Large intestine (tissue), 12 donors: ENCODE measurements at places on chromosomes 7 and 10.
A peak's percentile ranks its signal among the peaks of the same experiment; 100 is the strongest.

DNA sequence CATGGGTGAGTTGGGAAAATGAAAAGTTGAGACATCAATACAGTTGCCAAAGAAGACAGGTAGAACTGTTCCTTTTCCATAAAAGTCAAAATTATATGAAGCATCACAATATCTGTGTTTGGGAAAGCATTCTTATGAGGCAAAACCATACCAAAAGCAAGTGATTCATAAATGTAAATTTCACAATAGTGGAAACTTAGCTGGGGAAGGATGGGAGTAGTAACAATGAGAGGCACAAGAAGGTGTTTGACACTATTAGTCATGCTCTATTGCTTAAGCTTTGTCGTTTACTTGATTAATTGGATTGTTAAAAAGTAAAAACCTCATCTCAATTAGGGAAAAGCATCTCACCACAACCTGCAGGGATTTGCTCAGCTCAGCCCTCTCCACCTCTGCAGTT, 240.2 kb downstream of the C7orf25 start:
- DNase-seq, result no peak

DNA sequence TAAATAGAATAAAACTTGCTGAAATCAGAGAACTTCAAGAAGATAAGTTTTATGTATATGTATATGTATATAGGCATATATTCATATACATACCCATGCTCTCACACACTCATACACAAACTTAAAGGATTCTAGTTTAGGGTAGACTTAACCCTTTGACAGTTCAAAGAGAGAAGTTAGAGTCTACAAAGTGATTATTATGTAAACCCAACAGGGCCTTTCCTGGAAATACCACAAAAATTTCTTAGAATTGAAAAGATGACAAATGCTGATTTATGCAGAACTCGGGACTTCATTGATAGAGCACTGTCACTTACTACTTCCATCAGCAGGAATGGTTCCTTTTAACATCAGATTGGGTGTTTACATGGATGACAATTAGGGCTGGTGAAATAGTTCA, 763.5 kb downstream of the AUTS2 start:
- DNase-seq, result no peak

DNA sequence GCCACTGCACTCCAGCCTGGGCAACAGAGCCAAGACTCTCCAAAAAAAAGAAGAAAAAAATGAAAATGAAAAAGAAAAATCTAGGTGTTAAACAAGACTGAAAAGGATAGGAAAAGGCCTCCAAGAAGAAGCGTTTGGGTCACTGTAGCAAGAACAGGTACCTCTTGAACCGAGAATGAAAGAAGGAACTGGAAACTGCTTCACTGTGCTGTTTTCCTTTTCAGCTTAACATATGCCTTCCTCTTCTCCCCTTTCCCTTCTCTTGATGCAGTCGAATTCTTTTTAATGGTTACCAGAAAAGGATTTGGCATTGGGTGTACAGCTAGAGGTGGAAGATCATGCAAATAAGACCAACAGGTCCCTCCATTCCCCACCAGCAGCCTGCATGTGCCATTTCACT, 28.1 kb downstream of the LRRC4 start:
- DNase-seq, result no peak

- DNase-seq, result no peak
Measured at GRCh38 chr7:21028186-21028585, 241.5 kb upstream of the SP8 start.

DNA sequence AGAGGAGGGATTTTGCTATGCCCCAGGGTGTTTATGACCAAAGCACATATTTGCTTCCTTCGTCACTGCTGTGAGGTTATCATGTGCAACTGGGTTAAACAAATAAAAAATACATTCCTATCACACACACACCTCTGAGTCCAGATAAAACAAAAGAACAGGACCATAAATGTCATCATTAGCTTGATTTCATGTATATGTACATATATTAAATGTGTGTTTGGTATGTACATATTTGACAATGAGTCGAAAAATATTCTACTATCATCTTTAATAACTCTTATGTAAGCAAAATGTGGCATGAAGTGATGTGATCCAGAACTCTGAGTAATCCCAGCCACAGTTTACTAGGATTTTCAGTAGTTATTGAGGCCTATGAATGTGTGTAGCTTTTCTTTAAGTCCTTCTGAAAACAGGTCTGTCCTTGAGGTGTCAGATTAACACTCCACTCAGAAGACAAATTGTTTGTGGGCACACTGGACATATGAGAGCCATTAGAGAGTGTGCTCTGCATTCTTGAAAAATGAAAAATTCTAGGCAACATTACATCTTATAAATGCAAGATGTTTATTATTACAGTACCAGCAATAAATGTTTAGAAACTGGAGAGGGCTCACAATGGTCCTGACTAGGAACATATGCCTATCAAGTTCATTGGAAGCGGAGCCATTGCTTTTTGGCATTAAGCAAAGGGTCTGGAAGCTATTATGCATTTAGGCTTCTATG, 335.1 kb upstream of the SEMA3A start:
- peak; percentile 56 for DNase-seq

DNA sequence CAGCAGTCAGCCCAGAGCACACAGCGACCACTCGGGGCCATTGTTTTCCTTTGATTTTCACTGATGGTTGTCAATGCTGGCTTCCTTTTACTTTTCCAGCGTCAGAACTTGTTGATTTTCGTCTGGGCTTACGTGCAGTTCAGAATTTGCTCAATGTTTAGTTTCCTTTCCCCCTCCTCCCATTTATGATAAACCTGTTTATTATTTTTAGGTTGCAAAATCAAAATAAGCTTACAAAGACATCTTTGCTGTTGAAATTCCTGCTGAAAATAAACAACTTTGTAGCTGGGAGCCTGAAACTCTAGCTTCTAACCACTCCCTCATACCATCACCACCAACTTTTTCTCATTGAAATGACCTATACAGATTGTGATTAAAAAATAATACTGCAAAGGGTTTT, 83.1 kb upstream of the LYZL1 start:
- DNase-seq, result no peak

GRCh38 chr10:100864978-100865377, 47.8 kb upstream of the SLF2 start:
- no peak for DNase-seq
